CD4-positive, alpha-beta T cell treated with Interleukin-15 for 1 hour (primary cell): ENCODE measurements at places on chromosomes 11 and 22.

GRCh38 chr11:73323464-73323863 lies 15.4 kb downstream of the ARHGEF17 start:
- no peak for DNase-seq

DNA sequence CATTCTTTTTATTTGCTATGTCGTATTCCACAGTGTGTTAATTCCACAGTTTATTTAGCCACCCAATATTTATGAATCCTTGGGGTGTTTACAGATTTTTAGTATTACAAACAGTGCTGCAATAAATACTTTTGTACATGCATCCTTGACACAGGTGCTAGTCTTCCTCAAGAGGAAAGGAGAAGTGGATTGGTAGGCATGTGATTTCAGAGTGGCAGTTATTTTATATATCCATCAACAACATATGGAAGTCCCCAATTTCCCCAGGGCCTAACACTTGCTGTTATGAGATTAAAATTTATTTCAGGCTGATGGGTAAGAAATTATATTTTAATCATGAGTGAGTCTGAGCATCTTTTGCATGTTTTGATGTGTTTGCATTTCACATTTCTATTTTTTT lies 17.9 kb downstream of the TRIM44 start:
- no peak for DNase-seq

GRCh38 chr11:114845766-114846415 lies 167.6 kb downstream of the NXPE2 start:
- no peak for DNase-seq

DNA sequence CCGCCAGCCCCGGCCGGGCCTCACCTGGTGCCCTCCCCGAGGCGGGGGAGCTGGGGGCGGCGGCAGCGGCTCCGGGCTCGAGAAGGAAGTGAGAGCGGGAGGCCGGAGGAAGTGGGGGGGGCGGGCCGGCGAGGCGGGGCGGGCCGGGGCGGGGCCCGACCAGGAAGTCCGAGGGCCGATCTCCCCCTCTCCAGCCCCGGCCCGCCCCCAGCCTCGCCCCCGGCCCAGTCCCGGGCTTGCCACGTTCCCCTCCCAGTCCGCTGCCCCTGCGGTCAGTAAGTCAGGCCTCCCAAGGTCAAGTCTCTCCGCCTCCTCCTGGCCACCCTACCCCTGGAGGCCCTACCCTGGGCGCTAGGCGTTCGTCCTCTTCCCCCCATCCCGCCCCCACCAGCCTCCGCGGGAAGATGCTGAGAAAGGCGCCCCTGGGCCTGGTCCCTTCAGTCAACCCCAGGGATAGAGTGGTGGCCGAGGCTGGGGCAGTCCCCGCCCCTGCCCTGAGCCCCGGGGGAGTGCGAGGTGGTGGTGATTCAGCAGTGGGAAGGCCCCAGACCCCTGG lies at the start of gene RHOG:
TSS of gene RHOG (minus strand) at position 90 of the 556 bp plus-strand sequence. CDS start 12,821 bp downstream, outside the sequence.
- no peak for DNase-seq

GRCh38 chr11:34909955-34910354 lies 6.2 kb downstream of the APIP start:
- DNase-seq: no peak

GRCh38 chr11:93905384-93905783 lies 55.0 kb upstream of the VSTM5 start:
- DNase-seq: no peak

- DNase-seq: no peak
Observed at GRCh38 chr11:12640926-12641849, 33.0 kb upstream of the TEAD1 start.

DNA sequence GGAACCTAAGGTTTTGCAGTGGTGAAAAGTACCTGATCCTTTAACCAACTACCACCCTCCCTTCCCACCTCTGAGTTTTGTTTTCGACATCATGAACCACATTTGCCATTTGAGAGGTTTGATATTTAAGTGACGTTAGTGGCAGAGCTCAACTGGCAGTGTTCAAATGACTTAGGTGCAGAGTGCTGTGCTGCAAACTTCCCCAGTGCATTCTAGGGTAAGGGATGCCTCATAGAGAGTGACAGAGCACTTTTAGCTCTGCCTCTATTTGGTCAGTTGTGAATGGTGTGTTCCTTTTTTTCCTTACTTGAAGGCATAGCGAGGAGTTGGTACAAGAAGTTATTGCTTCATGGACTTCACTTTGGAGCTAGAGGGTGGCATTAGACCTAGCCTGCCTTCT lies 9.4 kb downstream of the BMAL1 start:
- no peak for DNase-seq

DNA sequence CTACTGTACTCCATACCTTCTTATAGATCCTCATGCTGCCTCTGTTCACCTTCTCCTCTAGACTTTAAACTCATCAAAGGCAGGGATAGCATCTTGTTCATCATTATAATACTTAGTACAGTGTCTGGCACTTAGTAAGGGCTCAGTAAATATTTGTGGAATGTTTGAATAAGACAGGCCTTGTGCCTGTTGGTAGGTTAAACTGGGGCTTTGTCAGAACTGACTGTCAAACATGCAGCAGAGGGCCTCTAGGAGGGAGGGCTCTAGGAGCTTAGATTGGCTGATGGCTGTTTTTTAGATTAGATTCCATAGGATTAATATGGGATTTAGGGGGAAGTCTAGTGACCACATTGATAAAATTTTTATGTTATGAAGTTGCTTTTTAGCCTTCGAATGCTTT lies 70.8 kb downstream of the RNF169 start:
- DNase-seq: no peak

DNA sequence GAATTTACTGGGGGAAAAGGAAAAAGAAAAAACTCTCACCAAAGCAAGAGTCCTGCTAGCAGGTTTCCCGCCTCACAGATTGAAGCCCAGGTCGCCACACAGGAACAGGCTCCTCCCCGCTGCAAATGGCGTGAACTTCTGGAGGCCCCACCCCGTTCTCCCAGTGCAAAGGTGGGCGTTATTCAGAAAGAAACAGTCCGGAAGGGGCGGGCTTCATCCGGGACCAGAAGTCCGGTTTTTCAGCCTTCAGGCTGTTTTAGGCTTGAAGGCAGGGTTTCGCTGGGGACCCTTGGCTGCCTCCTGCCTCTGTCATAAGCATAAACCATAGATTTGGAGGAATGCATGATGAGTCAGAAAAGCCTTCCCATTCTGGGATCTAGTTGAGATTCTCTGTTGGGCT lies 148.3 kb upstream of the POU2AF2 start:
- DNase-seq: no peak

- no peak for DNase-seq
Observed at GRCh38 chr11:130380778-130381177, 47.6 kb downstream of the ADAMTS8 start.

DNA sequence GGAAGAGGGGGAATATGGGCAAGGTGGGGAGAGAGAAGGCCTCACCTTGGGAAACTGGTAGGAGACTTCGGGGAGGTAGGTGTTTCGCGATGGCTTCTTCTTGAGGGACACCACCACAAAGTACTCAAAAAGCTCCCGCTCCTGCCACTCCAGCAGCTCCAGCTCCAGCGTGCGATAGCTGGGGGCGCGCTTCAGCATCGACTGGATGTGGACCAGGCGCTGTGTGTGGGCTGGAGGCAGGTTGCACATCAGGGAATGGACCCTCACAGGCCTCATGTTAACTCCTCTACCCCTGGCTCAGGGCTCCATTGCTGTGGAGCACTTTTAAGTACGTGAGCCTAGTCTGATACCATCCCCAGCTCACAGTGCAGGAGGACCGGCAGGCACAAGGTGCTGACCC lies 29.9 kb downstream of the RPL27A start:
- DNase-seq: no peak

DNA sequence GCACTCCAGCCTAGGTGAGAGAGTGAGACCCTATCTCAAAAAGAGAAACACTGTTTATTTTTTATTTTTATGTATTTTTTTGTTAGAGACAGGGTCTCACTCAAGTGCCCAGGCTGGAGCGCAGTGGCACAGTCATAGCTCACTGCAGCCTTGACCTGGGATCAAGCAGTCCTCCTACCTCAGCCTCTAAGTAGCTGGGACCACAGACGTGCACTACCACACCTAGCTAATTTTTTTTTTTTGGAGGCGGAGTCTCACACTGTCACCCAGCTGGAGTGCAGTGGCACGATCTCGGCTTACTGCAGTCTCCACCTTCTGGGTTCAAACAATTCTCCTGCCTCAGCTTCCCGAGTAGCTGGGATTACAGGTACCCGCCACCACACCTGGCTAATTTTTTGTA lies 6.4 kb downstream of the RBX1 start:
- no peak for DNase-seq

DNA sequence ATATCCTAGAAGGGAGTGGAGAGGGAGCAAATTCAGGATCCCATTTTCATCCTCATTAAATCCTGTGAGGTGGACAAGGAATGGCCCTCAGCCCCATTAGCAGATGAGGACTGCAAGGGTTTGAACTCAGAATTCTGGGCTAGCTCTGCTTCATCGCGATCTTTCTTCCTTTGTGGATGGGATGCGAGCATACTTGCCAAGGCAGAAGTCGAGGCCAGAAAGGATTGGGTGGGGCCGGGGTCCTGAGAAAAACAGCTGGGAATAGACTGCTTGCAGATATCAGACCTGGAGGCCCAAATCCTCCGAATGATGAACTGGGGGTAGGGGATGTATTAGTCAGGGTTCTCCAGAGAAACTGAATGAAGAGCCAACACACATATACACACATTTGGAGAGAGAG lies 179.0 kb downstream of the CHST1 start:
- no peak for DNase-seq

DNA sequence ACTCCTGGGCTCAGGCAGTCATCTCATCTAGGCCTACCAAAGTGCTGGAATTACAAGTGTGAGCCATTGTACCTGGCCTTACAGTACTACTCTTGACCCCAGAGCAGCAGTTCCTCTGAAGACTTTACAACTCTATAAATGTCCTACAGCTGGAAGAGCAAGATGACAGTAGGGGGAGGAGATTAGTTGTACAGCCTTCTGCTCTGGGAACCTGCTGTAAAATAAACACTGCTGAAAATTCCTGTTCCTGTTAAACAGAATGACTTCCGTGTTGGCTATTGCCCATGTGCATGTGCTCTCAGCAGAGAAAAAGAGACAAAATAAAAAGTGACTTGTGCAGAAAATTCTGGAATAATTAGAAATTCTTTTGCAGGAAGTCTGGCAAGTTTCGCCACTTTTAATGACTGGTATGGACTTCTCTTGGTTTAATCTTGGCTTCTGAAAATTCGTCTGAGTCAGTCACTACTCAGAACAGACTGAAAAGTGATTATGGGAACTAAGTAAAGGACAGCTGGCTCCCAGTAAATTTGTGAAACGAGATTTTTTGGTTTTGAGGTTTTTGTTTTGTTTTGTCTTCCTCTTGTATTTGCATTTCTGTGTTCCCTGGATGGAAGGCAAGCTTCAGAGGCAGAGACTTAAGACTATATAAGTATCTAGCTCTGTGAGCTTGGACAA lies 955.7 kb downstream of the DLG2 start:
- DNase-seq: no peak

GRCh38 chr11:85806016-85806415 lies 4.9 kb downstream of the SYTL2 start:
- DNase-seq: no peak

DNA sequence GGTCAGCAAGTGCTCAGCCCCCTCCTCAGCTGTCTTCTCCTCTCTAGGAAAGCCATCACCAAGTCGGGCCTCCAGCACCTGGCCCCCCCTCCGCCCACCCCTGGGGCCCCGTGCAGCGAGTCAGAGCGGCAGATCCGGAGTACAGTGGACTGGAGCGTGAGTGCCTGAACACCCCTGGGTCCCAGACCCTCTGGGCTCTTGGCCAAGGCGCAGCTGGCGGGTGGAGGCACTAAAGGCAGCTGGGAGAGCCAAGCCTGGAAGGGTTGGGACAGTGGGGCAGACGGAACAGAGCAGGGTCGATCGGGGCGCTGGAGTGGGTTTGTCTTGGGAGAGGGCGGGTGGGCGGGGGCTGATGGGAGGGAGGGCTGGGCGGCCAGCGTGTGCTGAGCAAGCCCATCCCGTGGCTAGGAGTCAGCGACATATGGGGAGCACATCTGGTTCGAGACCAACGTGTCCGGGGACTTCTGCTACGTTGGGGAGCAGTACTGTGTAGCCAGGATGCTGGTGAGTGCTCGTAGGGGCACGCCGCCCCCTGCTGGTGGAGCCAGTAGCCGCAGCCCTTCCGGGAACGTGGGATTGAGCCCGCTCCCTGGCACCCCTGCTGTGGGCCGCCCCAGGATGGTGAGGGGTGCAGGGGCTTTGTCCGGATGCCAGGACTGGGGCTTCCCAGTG lies 14.1 kb upstream of the MDK start:
- peak; percentile 65 for DNase-seq

DNA sequence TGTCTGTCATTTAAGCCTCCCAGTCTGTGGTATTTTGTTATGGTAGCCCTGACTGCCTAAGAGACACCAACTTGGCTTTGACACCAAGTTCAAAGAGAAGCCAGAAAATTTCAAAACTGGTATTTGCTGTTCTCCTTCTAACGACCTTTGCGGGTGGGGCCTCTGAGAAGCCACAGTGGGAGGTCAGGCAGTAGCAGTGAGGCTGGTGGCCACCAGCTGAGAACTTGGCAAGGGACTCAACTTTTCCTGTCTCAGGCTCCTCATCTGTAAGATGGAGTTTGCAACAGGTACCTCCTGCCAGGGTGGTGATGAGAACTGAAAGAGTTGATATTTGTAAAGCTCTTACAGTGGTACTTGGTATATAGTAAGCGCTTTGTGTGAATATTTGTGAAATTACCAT lies 183.4 kb downstream of the BCR start:
- no peak for DNase-seq

DNA sequence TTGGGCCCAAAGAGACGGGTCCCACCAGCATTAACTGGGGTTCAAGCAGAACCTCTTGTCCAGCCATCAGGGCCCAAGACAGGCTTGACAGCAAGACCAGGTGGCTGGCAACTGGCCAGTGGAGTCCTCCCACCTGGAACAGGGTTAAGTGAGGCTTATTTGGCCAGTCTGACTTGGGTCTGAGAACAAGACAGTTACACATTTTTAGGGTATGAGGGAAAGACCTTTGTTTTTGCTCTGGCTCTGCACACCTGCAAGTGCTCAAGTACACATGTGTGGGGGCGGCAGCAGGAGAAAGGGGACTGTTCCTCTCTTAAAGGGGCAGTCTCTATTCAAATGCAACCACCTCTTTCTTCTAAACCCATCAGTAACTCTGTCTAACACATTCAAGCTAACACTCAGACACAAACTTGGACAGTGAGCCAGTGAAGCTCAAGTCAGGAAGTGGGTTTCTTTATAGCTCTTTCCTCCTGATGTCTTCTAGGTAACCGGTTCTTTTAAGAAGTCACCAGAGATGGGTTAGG lies 116.2 kb downstream of the ETS1 start:
- peak; percentile 76 for DNase-seq

DNA sequence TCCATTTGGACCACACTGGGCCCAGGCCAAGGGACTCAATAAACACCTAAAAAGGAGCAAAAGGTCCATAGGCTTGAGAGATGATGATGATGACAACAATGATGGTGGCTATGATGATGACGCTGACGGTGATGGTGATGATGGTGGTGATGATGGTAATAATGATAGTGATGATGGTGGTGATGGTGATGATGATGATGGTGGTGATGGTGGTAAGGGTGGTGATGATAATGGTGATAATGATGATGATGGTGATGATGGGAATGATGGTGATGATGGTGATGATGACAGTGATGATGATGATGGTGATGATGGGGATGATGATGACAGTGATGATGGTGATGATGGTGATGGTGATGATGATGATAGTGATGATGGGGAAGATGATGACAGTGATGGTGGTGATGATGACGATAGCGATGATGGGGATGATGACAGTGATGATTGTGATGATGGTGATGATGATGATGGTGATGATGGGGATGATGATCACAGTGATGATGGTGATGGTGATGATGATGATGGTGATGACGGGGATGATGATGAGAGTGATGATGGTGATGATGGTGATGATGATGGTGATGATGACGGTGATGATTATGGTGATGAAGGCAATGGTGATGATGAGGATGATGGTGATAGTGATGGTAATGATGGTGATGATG lies 7.1 kb upstream of the RASD2 start:
- no peak for DNase-seq

GRCh38 chr11:80523057-80523456 lies 1082.2 kb upstream of the TENM4 start:
- DNase-seq: no peak
